ENCODE measurements at places on chromosomes 1 and 21. TPM values are rescaled to one million over a fixed set of nuclear protein-coding genes. Genes with fewer than 3 reads are reported as not detected.
A peak's percentile ranks its signal among the peaks of the same experiment; 100 is the strongest.

- no peak for DNase-seq
These were observed 96.0 kb upstream of the GNG4 start for GRCh38 chr1:235745503-235746136.

DNA sequence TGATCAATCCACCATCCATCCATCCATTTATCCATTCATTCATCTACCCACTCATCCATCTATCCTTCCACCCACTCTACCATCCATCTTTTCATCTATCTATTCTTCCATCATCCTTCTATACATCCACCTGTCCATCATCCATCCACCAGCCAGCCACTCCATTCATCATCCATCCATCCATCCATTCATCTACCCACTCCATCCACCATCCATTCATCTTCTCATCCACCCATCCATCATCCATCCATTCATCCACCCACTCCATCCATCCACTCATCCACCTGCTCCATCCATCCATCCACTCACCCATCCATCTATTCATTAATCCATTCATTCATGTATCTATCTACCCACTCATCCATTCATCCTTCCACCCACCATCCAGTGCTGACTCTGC lies 127.9 kb upstream of the TMPRSS2 start:
- no peak for DNase-seq

DNA sequence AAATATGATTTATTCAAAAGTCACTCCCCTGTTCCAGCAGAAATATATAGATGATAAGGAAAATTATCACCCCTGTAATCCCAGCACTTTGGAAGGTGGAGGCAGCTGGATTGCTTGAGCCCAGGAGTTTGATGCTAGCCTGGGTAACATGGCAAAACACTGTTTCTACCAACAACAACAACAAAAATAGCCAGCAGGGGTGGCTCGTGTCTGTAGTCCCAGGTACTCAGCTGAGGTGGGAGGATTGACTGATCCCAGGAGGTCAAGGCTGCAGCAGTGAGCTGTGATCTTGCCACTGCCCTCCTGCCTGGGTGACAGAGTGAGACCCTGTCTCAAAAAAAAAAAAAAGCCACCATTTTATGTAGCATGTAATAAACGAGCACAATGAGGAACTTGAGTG lies 1546.5 kb downstream of the NCAM2 start:
- no peak for DNase-seq

DNA sequence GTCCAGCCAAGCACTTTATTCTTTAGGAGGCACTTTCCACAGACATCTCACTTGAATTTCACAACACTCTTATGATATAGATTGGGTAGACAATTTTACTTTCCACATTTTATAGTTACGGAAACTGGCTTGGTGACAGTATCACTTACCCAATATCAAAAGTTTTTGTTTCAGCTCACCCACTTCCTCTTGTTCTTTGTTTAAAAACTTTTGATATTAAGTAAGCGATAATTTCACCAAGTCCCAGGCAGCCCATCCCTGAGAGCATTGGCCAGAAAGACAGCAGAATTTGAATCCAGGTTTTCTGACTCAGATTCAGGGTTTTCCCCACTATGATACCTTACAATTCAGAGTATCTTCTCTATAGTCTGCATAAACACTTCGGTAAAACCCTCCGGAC lies 60.0 kb downstream of the LRIG2 start:
- DNase-seq, result no peak

DNA sequence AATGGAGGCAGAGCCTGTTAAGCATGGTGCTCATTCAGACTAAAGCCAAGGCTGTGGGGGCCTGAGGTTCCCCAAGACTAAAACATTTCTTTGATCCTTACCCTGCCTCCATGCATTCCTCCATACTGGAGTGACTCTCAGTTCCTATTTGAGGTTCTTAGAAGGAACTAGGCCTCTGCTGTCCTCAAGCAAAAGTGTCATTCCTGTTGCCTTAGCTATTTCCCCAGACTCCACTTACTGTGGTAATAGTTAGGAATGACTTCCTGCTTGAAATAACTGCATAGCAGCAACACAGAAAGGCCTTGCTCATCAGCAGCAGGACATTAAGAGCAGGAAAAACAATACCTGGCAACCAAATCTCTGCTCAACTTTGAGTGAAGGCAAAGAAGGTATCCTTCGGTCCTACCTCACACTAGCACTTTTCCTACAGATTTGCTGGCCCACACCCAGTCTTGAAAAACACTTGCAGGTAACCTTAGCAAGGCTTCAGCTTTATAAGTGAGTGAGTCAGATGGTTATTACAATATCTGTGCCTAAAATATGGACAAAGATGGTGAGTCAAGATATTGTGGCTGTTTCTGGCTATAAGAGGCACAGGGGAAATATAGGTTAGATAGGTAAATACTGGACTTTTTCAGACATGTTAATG lies 14.8 kb downstream of the LRRC41 start:
- no peak for DNase-seq

GRCh38 chr1:43622901-43623780 lies 26.8 kb upstream of the KDM4A start:
- DNase-seq, result no peak

DNA sequence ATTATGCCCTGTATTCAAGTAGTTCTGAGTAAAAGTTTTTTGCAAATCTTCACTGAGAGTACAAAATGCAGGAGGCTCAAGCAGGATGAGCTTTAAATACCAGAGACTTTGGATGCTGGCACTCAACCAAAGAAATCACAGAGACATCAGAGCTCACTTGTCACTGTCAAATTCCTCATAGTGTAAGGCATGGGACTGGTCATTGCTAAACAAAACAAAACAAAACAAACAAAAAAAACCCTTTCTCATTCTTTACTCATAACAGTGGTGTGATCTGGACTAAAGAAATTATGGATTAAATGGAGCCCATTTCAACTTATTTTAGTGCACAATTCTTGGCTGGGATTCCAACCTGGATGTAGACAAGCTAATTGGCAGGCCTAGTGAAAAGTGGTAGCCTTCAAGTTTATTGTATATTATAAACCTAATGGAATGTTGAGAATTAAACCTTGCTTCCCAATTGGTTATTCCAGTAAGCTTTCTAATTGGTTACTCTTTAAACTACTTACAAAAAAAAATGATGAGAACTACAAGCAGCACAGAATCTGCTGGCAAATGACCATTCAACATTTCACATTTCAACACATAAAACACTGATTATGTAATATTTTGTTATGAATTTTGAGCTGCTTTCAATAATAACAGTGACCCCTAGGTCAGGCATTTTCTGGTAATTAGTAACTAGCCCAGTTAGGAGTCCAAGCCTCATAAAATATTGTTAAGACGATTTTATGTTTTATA lies 30.6 kb upstream of the NEK7 start:
- DNase-seq, result no peak

GRCh38 chr1:225517697-225518096 lies 89.9 kb upstream of the LBR start:
- no peak for DNase-seq

- DNase-seq, result peak; percentile 53
These were observed 8.3 kb upstream of the MPZL1 start for GRCh38 chr1:167713330-167714081.

The TBX19 gene
- total RNA-seq, result 2.5 TPM

The C2CD4D gene
- total RNA-seq, result not detected
